Aorta (tissue), 5 donors: ENCODE measurements at places on chromosomes 16 and 17. TPM values are rescaled to one million over a fixed set of nuclear protein-coding genes. Genes with fewer than 3 reads are reported as not detected.

DNA sequence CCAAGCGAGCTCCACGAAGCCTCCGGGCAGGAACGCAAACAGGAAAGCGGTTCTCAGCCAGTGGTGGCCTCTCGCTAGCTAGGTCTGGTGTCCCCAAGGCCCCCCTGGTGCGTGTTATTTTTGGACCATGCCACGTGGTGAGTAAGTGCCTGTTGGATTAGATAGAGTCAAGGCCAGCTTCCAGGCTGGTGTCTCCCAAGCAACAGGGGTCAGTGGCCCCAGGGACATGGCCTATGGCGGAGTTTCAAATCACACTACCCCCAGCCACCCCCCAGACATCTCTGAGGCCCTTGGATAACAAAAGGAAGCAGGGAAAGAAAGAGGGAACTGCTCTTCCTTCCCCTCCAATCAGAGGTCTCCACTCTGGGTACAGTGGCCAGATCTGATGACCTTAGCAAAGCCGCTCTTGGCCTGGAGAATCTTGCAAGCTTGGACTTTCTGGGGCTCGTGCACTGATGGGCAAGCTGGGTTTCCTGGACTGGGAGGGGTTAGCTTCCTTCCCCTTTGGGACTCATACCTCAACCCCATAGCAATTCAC, 58.2 kb downstream of the MAF start:
- DNase-seq: no peak
- no peaks in the 10 kb centered on the region for H3K27me3 ChIP-seq
- H3K27ac ChIP-seq: no peak overlapping the region
- no peaks in the 10 kb centered on the region for H3K4me1 ChIP-seq

GRCh38 chr17:30165960-30166359, 49.3 kb downstream of the NSRP1 start:
- H3K36me3 ChIP-seq: no peaks in the 10 kb centered on the region
- no peaks in the 10 kb centered on the region for H3K4me1 ChIP-seq
- no peak for DNase-seq
- no peak overlapping the region for H3K27ac ChIP-seq
- H3K27me3 ChIP-seq: no peaks in the 10 kb centered on the region
- no peak overlapping the region for H3K4me3 ChIP-seq

DNA sequence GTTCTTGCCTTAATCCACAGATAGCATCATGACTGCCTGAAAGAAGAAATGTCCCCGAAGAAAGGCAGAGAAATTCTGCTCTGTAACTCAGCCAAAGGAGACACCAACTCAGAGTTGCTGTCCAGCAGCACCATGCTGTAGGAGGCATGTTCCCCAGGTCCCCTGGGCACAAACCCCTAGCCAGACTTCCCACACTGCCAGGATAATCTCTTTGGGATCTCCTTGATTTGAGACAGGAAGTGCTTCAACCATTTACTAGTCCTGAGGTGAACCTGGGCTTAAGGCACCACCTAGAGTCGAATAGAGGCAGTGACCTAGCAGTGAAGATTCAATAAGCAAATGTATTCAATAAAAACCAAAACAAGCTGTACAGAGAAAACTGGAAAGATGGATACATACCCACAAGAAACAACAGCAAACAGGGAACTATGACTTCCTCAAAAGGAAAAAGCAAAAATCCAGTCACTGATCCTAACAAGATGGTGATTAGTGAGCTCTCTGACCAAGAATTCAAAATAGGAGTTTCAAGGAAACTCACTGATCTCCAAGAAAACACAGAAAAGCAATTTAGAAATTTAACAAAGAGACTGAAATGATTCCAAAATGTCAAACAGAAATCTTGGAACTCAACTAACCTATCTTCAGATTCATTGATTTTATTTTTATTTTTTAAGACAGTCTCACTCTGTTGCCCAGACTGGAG, 5.7 kb downstream of the OR4D2 start:
- H3K4me3 ChIP-seq: no peak overlapping the region
- H3K36me3 ChIP-seq: no peaks in the 10 kb centered on the region
- H3K27ac ChIP-seq: no peak overlapping the region
- H3K4me1 ChIP-seq: no peaks in the 10 kb centered on the region

DNA sequence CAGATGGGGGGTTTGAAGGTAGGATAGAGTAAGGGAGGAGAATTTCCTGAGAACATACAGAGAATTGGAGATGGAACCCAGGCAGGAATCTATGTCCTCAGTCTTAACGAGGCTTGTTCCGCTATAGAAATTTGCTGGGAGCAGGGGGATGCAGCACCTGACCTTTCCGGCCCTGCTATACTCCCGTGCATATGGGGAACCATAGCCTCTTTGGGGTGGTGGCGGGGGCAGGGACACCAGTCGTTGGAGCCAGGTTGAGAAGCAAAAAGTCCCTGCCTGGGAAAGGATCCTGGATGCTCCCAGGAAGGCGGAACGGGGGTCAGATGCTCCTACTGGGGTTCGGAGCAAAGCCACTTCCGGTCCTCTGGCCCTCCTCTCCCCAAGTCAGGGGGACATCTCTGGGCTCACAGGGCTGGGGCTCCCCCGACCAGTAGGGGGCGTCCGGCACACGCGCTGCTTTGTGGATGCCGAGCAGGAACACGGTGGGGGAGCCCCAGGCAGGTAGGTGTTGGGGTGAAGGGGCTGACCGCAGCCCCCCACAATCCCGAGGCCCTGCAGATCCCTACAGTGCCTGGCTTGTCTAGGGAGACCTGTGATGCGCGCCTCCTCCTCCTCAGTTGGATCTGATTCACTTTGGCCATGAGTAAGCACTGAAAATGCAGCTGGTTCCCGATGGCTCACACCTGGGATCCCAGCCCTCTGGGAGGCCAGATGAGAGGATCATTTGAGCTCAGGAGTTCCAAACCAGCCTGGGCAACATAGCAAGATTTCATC, 15.5 kb upstream of the TFAP4 start:
- peak; percentile 77 for DNase-seq
- H3K27me3 ChIP-seq: no peaks in the 10 kb centered on the region
- H3K4me1 ChIP-seq: no peaks in the 10 kb centered on the region
- no peak overlapping the region for H3K27ac ChIP-seq
- H3K4me3 ChIP-seq: no peak overlapping the region

- H3K27ac ChIP-seq: no peak overlapping the region
- no peaks in the 10 kb centered on the region for H3K36me3 ChIP-seq
- DNase-seq: no peak
Observed at GRCh38 chr17:31552568-31552967, 161.1 kb downstream of the RAB11FIP4 start.

- no peaks in the 10 kb centered on the region for H3K4me1 ChIP-seq
- H3K4me3 ChIP-seq: no peak overlapping the region
- H3K27me3 ChIP-seq: no peaks in the 10 kb centered on the region
Observed at GRCh38 chr17:21296097-21297025, 11.8 kb downstream of the MAP2K3 start.

GRCh38 chr17:79915850-79916430, 76.7 kb upstream of the CBX4 start:
- no peaks in the 10 kb centered on the region for H3K4me1 ChIP-seq
- H3K27ac ChIP-seq: no peak overlapping the region
- no peaks in the 10 kb centered on the region for H3K36me3 ChIP-seq
- H3K4me3 ChIP-seq: no peak overlapping the region
- DNase-seq: no peak

DNA sequence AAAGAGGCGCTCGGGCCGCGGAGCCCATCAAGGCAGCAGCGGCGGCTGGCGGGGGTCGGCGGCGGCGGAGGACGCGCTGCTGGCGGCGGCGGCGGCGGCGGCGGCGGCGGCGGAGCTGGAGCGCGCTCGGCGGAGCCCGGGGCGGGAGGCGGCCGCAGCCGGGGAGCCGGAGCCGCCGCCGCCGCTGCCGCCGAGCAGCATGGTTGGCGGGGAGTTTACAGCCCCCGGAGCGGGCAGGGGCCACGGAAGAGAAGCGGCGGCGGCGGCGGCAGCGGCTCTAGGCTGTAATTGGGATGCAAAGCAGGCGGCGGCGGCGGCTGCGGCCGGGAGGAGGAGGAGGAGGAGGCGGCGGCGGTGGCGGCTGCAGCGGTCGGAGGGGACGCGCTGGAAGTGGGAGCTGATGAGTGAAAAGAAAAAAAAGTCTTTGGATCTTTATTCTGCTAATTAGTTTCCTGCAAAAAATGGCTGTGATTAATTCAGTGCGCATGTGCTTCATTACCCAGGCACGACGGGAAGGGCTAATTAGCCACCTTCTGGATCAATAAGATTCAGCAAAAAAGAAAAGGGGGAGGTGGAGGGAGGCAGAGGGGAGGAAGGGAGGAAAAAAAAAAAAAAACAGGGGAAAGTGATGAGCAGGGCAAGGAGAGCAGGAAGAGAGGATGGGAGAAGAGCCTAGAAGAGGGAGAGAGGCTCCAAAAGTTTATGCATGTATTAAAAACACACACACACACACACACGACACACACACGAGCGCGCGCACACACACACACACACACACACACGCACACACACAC, 10.9 kb upstream of the ZFHX3 start:
- DNase-seq: peak; percentile 70
- H3K4me1 ChIP-seq: no peaks in the 10 kb centered on the region
- H3K4me3 ChIP-seq: peak overlapping the region; percentile 100

- H3K27ac ChIP-seq: no peak overlapping the region
- H3K4me1 ChIP-seq: no peaks in the 10 kb centered on the region
- no peak for DNase-seq
- no peaks in the 10 kb centered on the region for H3K36me3 ChIP-seq
- H3K27me3 ChIP-seq: no peaks in the 10 kb centered on the region
- no peak overlapping the region for H3K4me3 ChIP-seq
Observed at GRCh38 chr16:66359012-66359411, 7.5 kb upstream of the CDH5 start.

DNA sequence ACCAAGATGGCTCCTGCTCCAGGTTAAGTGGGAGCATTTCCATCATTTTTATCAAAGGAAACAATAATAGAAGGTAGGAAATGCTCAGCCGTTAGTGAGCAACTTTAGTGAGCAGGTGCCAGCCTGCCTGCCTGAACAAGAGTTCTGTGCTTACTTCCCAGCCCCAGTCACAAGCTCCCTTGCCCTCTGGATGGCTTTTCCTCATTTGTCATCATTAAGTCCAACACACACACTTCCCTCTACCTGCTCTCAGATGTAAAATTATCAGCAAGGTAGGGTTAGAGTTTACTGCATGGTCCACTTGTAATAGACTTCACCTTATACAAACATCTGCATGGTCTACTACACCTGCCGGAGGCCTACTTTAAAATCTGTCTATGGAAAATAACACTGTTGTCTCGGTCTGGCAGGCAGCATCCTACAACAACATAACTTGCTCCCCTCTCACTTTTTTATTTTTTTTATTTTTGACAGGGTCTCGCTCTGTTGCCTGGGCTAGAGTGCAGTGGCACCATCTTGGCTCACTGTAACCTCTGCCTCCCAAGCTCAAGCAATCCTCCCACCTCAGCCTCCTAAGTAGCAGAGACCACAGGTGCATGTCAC, 12.7 kb downstream of the TEX2 start:
- DNase-seq: no peak
- H3K4me3 ChIP-seq: no peak overlapping the region
- H3K4me1 ChIP-seq: no peaks in the 10 kb centered on the region
- no peaks in the 10 kb centered on the region for H3K27me3 ChIP-seq
- H3K36me3 ChIP-seq: no peaks in the 10 kb centered on the region

DNA sequence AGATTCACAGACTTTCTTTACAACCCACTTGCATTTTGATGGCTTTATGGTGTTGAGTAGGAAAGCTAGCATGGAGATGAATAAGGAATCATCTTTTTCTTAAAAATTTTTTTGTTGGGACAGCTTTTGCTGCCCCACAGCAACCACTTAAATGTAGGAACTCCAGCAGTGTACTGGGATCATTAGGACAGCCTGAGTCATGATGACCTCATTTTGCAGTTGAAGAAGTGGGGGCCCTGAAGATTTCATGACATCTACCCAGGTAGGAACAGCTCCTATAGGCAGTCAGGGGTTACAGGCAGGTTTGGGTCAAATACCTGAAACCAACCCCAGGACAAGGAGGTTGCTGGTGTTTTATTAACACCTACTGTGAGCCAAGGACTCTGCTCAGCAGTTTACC, 2.1 kb downstream of the METTL22 start:
- H3K4me1 ChIP-seq: no peaks in the 10 kb centered on the region
- no peak overlapping the region for H3K4me3 ChIP-seq
- DNase-seq: no peak
- H3K36me3 ChIP-seq: peaks cover 3% of the 10 kb centered on the region
- H3K27ac ChIP-seq: no peak overlapping the region
- no peaks in the 10 kb centered on the region for H3K27me3 ChIP-seq

GRCh38 chr16:82328881-82329469, 159.0 kb upstream of the MPHOSPH6 start:
- no peak for DNase-seq
- no peaks in the 10 kb centered on the region for H3K36me3 ChIP-seq
- H3K27ac ChIP-seq: no peak overlapping the region
- H3K27me3 ChIP-seq: no peaks in the 10 kb centered on the region

- no peaks in the 10 kb centered on the region for H3K36me3 ChIP-seq
- no peak overlapping the region for H3K4me3 ChIP-seq
- no peak for DNase-seq
- H3K27me3 ChIP-seq: no peaks in the 10 kb centered on the region
Observed at GRCh38 chr17:43755389-43755875, 3.2 kb downstream of the SOST start.

DNA sequence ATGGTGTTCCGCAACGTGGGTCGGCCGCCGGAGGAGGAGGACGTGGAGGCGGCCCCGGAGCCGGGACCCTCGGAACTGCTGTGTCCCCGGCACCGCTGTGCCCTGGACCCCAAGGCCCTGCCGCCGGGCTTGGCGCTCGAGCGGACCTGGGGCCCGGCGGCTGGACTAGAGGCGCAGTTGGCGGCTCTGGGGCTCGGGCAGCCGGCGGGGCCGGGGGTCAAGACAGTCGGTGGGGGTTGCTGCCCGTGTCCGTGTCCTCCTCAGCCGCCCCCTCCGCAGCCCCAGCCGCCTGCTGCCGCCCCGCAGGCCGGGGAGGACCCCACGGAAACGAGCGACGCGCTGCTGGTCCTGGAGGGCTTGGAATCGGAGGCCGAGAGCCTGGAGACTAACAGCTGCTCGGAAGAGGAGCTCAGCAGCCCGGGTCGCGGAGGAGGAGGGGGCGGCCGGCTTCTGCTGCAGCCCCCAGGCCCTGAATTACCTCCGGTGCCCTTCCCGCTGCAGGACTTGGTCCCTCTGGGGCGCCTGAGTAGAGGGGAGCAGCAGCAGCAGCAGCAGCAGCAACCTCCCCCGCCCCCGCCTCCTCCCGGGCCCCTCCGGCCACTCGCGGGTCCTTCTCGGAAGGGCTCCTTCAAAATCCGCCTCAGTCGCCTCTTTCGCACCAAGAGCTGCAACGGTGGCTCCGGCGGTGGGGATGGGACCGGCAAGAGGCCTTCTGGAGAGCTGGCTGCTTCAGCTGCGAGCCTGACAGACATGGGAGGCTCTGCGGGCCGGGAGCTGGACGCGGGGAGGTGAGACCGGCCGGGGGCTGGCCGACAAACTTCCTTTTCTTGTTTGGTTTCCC, 821 bp downstream of the SOCS7 start:
- peak overlapping the region; percentile 41 for H3K27ac ChIP-seq
- peaks cover 3% of the 10 kb centered on the region for H3K4me1 ChIP-seq
- peak overlapping the region; percentile 100 for H3K4me3 ChIP-seq
- no peaks in the 10 kb centered on the region for H3K36me3 ChIP-seq
- no peaks in the 10 kb centered on the region for H3K27me3 ChIP-seq

- no peaks in the 10 kb centered on the region for H3K36me3 ChIP-seq
- no peaks in the 10 kb centered on the region for H3K27me3 ChIP-seq
- DNase-seq: peak; percentile 42
- H3K4me3 ChIP-seq: no peak overlapping the region
- no peak overlapping the region for H3K27ac ChIP-seq
- H3K4me1 ChIP-seq: no peaks in the 10 kb centered on the region
Observed at GRCh38 chr16:8751481-8752311, 45.7 kb downstream of the TMEM186 start.

The TAT gene
- total RNA-seq: not detected

The MT3 gene
- 1.6 TPM for total RNA-seq

The TP53TG3F gene
- total RNA-seq: not detected

The DPEP2 gene
- 1.7 TPM for total RNA-seq

The SLC9A5 gene
- total RNA-seq: 1.6 TPM

The MPO gene
- 0.63 TPM for total RNA-seq

The FAM234A gene
- total RNA-seq: 58.0 TPM

The CRISPLD2 gene
- total RNA-seq: 192 TPM

The ICAM2 gene
- 36.0 TPM for total RNA-seq
